ENCODE measurements at places on chromosomes 3 and 15. TPM values are rescaled to one million over a fixed set of nuclear protein-coding genes. Genes with fewer than 3 reads are reported as not detected.

MYL3 gene
- total RNA-seq = not detected

HTR3E gene
- total RNA-seq = 0.13 TPM

SH3BP5 gene
- 5.5 TPM for total RNA-seq

NRROS gene
- total RNA-seq = 2.1 TPM

MST1R gene
- total RNA-seq = 173 TPM

BRPF1 gene
- 18.7 TPM for total RNA-seq

CPN2 gene
- total RNA-seq = 0.15 TPM

DLL4 gene
- total RNA-seq = 18.5 TPM

C3orf22 gene
- not detected for total RNA-seq

GRCh38 chr3:173933113-173933512 is 535.6 kb downstream of the NLGN1 start:
- no peaks in the 10 kb centered on the region for H3K27me3 ChIP-seq
- DNase-seq = no peak
- H3K4me3 ChIP-seq = no peak overlapping the region
- H3K27ac ChIP-seq = no peak overlapping the region
- no peaks in the 10 kb centered on the region for H3K36me3 ChIP-seq

GRCh38 chr3:105868431-105868741 is 426 bp downstream of the CBLB start:
- peak overlapping the region; percentile 94 for H3K4me3 ChIP-seq
- H3K27me3 ChIP-seq = no peaks in the 10 kb centered on the region
- H3K27ac ChIP-seq = peak overlapping the region; percentile 98
- peak; percentile 59 for DNase-seq
- H3K36me3 ChIP-seq = no peaks in the 10 kb centered on the region
- no peaks in the 10 kb centered on the region for H3K4me1 ChIP-seq

DNA sequence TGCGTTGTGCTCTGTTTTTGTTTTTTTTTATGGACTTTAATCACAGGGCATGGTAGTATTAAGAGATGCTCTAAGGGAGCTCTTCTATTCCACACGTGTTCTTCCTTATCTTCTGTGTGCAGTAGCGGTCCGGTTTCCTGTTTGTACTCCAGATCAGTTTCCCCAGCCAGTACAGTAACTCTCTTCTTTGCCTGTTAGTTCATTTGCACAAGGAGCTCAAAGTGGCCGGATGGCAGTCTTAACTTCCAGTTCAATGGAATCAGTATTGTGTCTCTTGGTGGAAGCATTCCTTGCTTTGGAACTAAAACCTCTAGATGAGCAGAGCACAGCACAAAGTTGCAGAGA is 122.0 kb downstream of the KLF13 start:
- no peak overlapping the region for H3K4me3 ChIP-seq
- no peaks in the 10 kb centered on the region for H3K4me1 ChIP-seq
- no peaks in the 10 kb centered on the region for H3K36me3 ChIP-seq
- H3K27me3 ChIP-seq = no peaks in the 10 kb centered on the region
- peak; percentile 7 for DNase-seq

GRCh38 chr3:15330031-15330596 is 2.3 kb downstream of the SH3BP5 start:
- no peaks in the 10 kb centered on the region for H3K4me1 ChIP-seq
- H3K36me3 ChIP-seq = no peaks in the 10 kb centered on the region

- peak; percentile 36 for DNase-seq
- H3K4me1 ChIP-seq = no peaks in the 10 kb centered on the region
- peak overlapping the region; percentile 89 for H3K27ac ChIP-seq
- H3K4me3 ChIP-seq = peak overlapping the region; percentile 85
Observed at GRCh38 chr15:98651581-98652220, 3.4 kb downstream of the IGF1R start.

DNA sequence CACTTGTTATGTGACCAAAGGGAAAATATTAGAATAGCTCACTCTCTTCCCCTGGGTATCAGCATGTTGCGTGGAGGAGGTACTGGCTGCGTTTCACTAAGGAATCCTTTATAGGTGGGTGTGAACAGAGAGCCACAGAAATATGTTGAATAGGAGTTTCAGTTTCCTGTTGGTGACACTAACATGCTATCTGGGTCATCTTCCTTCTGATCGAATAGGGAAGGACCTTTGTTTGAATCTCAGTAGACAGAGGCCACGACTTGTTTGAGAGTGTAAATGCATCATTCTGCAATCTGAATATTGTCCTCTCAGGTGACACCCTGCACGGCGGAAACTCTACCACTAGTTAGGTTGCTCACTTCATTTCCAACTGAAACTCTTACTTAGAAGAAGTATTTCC is 157.9 kb upstream of the SLC2A2 start:
- H3K27me3 ChIP-seq = no peaks in the 10 kb centered on the region
- no peaks in the 10 kb centered on the region for H3K4me1 ChIP-seq
- H3K36me3 ChIP-seq = no peaks in the 10 kb centered on the region

DNA sequence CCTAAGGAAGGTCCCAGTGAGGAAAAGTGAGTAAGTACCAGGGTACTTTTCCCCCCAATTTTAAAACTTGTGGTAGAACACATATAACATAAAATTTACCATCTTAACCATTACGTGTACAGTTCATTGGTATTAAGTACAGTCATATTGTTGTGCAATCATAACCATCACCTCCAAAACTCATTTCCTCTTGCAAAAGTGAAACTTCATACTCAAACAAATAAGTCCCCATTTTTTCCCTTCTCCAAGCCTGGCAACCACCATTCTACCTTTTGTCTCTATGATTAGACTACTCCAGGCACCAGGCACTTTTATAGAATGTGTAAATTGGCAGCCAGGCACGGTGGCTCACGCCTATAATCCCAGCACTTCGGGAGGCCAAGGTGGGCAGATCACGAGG is 12.2 kb downstream of the PRC1 start:
- H3K36me3 ChIP-seq = peaks cover 11% of the 10 kb centered on the region
- no peak overlapping the region for H3K4me3 ChIP-seq
- no peaks in the 10 kb centered on the region for H3K27me3 ChIP-seq
- no peak for DNase-seq
- H3K27ac ChIP-seq = no peak overlapping the region

DNA sequence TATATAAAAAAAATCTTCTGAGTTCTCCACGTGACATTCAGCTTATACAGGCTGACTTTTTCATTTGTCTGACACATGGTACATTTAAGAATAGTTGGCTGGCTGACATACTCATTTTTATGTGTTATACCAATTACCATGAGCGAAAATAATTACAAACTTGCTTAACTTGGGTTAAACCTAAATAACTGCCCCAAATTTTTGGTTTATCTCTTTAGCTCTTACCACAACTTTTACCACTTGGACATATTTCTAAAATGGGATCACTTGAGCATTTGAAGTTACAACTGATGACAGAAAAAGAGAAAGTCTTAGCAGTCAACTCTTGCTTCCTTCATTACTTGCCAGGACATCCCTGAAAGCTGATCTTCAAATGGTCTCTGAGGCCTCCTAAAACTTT is 618.1 kb downstream of the RBMS3 start:
- H3K4me3 ChIP-seq = no peak overlapping the region
- H3K36me3 ChIP-seq = no peaks in the 10 kb centered on the region
- H3K4me1 ChIP-seq = no peaks in the 10 kb centered on the region
- no peak overlapping the region for H3K27ac ChIP-seq
- no peaks in the 10 kb centered on the region for H3K27me3 ChIP-seq

DNA sequence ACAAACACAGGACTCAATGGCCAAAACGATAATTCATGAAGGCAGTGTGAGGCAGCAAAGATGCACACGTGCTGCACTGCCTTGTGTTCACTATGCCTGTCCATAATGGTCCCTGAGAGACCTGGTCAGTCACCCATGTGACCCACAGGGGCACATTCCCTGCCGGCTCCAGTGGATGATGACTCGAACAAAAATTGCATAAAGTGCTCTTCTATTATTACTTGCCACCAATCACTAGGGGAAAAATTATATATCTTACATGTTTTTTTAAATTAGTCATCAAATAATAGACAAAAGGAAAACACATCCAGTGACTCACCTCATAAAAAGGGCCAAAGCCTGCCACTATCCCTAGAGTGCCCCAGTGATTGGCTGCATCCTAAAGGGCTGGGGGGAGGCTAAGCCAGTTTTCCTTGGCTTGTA is 47.5 kb downstream of the UBP1 start:
- H3K4me1 ChIP-seq = no peaks in the 10 kb centered on the region
- no peak overlapping the region for H3K4me3 ChIP-seq
- DNase-seq = no peak
- no peak overlapping the region for H3K27ac ChIP-seq
- no peaks in the 10 kb centered on the region for H3K27me3 ChIP-seq

- H3K27ac ChIP-seq = no peak overlapping the region
- H3K4me1 ChIP-seq = no peaks in the 10 kb centered on the region
- H3K4me3 ChIP-seq = no peak overlapping the region
- no peak for DNase-seq
- no peaks in the 10 kb centered on the region for H3K36me3 ChIP-seq
Observed at GRCh38 chr3:72361990-72362389, 486.3 kb downstream of the SHQ1 start.

GRCh38 chr3:197458179-197458707 is 97.5 kb downstream of the BDH1 start:
- peak overlapping the region; percentile 36 for H3K27ac ChIP-seq
- H3K27me3 ChIP-seq = no peaks in the 10 kb centered on the region
- no peaks in the 10 kb centered on the region for H3K36me3 ChIP-seq

DNA sequence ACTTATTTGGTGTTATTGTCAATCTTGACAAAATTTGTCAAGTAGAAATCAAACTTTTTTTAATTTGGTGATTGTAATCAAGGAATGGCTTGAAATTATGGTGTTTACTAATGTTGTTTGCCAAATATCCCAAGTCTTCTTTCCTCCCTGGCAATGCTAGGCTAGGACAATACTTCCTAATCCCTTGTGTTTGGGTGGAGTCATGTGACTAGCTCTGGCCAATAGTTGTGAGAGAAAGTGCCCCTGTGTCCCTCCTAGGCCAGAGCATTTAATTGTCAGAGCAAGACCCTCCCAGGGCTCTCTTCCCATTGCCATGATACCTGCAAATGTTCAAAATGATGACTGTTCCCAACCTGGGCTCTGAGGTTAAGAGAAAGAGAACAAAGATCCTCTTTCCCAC is 132.7 kb downstream of the ANXA2 start:
- no peak overlapping the region for H3K27ac ChIP-seq
- H3K27me3 ChIP-seq = no peaks in the 10 kb centered on the region
- no peaks in the 10 kb centered on the region for H3K36me3 ChIP-seq
- no peak overlapping the region for H3K4me3 ChIP-seq

DNA sequence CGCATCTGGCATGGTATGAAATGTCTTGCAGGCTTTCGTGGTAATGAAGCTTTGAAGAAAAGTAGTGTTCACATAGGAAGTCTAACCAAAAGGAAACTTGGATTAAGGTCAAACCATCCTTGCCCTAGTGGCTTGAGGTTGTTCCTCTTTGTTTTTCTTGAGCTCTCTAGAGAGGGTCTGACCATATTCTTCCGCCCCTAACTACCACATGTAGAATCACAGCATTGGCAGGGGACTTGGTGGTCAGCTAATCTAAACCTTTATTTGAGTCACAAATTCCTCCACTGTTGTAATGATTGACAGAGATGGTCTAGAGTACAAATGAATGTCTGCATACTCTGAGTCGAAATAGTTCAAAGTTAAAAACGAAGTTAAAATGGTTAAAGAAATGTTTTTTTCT is 39.1 kb upstream of the PHLDB2 start:
- DNase-seq = no peak
- no peak overlapping the region for H3K4me3 ChIP-seq
- H3K27ac ChIP-seq = no peak overlapping the region
- no peaks in the 10 kb centered on the region for H3K27me3 ChIP-seq
- no peaks in the 10 kb centered on the region for H3K4me1 ChIP-seq

DNA sequence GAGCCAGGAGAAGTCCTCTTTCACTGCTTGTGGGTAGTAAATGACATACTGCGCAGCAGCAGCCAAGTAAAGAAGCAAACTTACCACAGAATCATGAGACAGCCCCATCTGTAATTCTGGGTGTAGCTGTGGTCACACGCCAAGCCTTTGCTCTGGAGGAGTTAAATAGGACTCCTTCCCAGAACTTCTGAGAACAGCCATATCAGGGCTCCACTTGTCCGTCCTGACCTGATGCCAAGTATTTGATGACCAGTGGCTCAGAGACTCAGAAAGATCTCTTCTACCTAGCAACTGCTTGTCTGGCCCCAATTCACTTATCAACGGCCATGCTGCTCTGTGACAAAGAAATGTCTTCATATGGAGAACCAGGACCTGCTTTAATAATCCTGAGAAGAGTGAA is 20.6 kb upstream of the GOLIM4 start:
- H3K27ac ChIP-seq = peak overlapping the region; percentile 5
- no peaks in the 10 kb centered on the region for H3K27me3 ChIP-seq
- no peak for DNase-seq
- no peak overlapping the region for H3K4me3 ChIP-seq
- peaks cover 6% of the 10 kb centered on the region for H3K4me1 ChIP-seq

- no peaks in the 10 kb centered on the region for H3K36me3 ChIP-seq
- H3K4me1 ChIP-seq = no peaks in the 10 kb centered on the region
- DNase-seq = no peak
- no peak overlapping the region for H3K27ac ChIP-seq
Observed at GRCh38 chr15:74809242-74809641, 3.4 kb upstream of the LMAN1L start.

DNA sequence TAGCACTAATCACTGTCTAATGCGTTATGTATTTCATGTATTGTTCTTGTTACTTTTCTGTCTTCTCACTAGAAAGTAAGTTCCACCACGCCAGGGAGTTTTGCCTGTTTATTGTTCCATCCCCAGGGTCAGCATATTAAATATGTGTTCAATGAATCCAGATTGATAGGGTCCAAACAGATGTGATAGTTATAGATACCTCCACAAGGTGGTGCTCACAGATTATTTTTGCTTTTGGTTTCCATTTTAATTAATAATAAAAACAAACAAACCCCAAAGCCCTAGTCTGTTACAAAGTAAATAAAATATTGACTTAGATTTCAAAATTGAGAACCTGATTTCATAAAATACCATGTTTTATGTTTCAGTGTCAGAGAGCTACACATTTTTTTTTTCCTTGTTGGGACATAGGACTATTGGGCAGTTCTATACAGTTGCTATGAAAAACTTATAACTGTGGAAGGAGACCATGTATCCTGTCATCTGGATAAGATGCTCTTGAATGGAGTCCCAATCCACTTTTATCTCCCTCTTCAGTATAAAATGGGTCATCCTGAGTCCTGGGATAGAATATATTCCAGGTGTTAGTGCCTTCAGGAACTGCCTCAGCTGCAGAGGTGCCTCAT is 12.4 kb downstream of the OTOL1 start:
- no peak overlapping the region for H3K4me3 ChIP-seq
- H3K36me3 ChIP-seq = no peaks in the 10 kb centered on the region
- DNase-seq = no peak
- no peak overlapping the region for H3K27ac ChIP-seq

GRCh38 chr15:39735120-39735717 is 47.4 kb downstream of the FSIP1 start:
- H3K36me3 ChIP-seq = no peaks in the 10 kb centered on the region
- no peaks in the 10 kb centered on the region for H3K27me3 ChIP-seq
- no peak overlapping the region for H3K4me3 ChIP-seq
- peak; percentile 35 for DNase-seq

DNA sequence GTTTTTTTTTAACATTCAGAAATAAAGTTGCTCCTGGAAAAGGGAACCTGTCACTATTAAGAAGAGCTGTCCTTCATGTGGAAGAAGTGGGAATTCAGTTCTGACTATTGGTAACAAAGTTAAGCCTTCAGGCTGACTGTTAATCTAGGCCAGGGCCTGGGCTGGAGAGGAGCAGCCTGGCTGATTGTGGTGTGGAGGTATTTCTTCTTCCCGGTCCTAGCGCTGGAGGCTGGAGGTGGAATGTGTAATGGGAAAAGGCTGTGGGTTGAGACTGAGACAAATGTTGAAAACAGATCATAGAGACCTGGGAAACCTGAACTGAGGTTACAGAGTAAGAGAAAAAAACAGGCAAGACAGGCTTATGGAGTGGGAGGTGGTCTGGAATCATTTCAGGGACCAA is 23.8 kb upstream of the SH3BP5 start:
- DNase-seq = no peak
- H3K27ac ChIP-seq = no peak overlapping the region
- H3K4me3 ChIP-seq = no peak overlapping the region

Measured in colonic mucosa (tissue), 4 donors.